RWPE2 (cell line): ENCODE measurements at places on chromosomes 4 and X.

DNA sequence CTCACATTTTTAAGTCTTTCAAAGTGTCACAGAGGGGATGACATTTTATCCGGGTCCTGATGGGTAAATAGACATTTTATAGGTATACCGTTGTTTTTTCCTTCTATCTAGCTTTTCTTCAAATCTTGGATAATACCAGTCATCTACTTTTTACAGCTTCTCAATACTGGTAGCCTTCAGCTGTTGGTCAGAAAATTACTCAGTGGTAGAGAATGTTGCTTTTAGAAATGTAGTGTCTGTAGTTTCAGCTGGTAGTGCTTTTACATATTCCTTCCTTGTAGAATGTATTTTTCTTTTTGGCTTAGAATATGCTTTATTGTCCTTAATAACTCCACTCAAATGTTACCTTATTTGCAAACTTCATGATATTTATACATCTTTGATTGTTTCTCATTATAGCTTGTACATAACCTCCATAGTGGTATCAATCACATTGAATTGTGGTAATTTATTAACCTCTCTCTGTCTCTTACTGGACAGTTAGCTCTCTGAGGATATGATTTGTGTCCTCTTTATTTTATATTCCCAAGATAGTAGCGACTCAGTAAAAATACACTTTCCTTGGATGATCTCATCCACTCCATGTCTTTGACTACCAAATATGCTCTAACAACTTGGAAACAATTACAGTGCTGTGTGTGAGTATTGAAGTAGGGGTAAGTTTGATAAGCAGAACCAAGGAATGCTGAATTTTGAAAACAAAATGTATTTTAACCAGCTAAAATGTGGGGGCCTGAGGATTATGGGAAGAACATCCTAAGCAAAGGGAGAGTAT lies 53.8 kb downstream of the RAP1GDS1 start:
- peaks cover 2% of the 10 kb centered on the region; the same call in 1 of the 2 replicates for H3K36me3 ChIP-seq
- H3K27ac ChIP-seq = no peak overlapping the region
- no peaks in the 10 kb centered on the region for H3K4me1 ChIP-seq
- no peaks in the 10 kb centered on the region for H3K27me3 ChIP-seq
- H3K4me3 ChIP-seq = no peak overlapping the region

GRCh38 chr4:76811604-76812412 lies 86.1 kb downstream of the SOWAHB start:
- no peaks in the 10 kb centered on the region for H3K27me3 ChIP-seq
- H3K27ac ChIP-seq = no peak overlapping the region
- H3K4me3 ChIP-seq = no peak overlapping the region
- no peak for DNase-seq
- no peaks in the 10 kb centered on the region for H3K36me3 ChIP-seq

GRCh38 chrX:14607446-14607985 lies 78.2 kb downstream of the GLRA2 start:
- no peak for DNase-seq
- H3K27me3 ChIP-seq = no peaks in the 10 kb centered on the region
- H3K4me1 ChIP-seq = no peaks in the 10 kb centered on the region
- H3K36me3 ChIP-seq = no peaks in the 10 kb centered on the region
- no peak overlapping the region for H3K27ac ChIP-seq

GRCh38 chr4:67891645-67892044 lies 7.8 kb upstream of the TMPRSS11D start:
- DNase-seq = no peak
- H3K27me3 ChIP-seq = no peaks in the 10 kb centered on the region
- no peaks in the 10 kb centered on the region for H3K36me3 ChIP-seq
